ENCODE measurements at places on chromosomes 1 and 21. TPM values are rescaled to one million over a fixed set of nuclear protein-coding genes. Genes with fewer than 3 reads are reported as not detected.

- peak overlapping the region; percentile 80 for H3K27ac ChIP-seq
- no peak for DNase-seq
- no peaks in the 10 kb centered on the region for H3K36me3 ChIP-seq
- H3K4me1 ChIP-seq = peaks cover 47% of the 10 kb centered on the region
- no peaks in the 10 kb centered on the region for H3K27me3 ChIP-seq
- peak overlapping the region; percentile 95 for H3K4me3 ChIP-seq
Observed at GRCh38 chr1:54887665-54888071, 673 bp upstream of the DHCR24 start.

TCHHL1 gene
- total RNA-seq = not detected

- no peak overlapping the region for H3K4me3 ChIP-seq
- no peak overlapping the region for H3K27ac ChIP-seq
- H3K4me1 ChIP-seq = peaks cover 6% of the 10 kb centered on the region
- no peak for DNase-seq
- peaks cover 6% of the 10 kb centered on the region for H3K36me3 ChIP-seq
Observed at GRCh38 chr1:113657126-113657525, 102.2 kb downstream of the PHTF1 start.

GRCh38 chr21:45618287-45618686 lies 25.2 kb upstream of the PCBP3 start:
- peak; percentile 33 for DNase-seq
- H3K27me3 ChIP-seq = peaks cover 25% of the 10 kb centered on the region
- H3K4me3 ChIP-seq = peak overlapping the region; percentile 13
- no peaks in the 10 kb centered on the region for H3K36me3 ChIP-seq
- peak overlapping the region; percentile 61 for H3K27ac ChIP-seq

DNA sequence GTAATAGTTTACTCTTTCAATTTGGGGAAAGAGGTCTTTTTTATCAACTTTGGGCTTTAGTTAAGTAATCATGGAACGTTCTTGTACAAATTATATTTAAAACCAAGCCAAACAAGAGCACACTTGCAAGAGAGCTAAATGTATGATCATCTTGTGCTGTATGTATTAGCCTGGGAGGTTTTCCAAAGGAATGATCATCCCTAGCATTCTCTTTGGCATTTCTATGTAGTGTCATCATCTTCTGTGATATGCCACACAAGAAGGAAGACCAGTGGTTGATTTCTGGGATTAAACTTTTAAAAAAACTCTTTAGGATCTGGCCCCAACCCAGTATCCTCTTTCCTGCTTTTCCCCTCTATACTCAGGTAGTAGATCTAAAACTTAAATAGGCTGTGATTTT lies 38.4 kb upstream of the KCNQ4 start:
- no peaks in the 10 kb centered on the region for H3K27me3 ChIP-seq
- peaks cover 17% of the 10 kb centered on the region for H3K36me3 ChIP-seq
- no peak overlapping the region for H3K4me3 ChIP-seq
- peaks cover 23% of the 10 kb centered on the region for H3K4me1 ChIP-seq
- no peak for DNase-seq

RORC gene
- not detected for total RNA-seq

LENEP gene
- total RNA-seq = 0.72 TPM

- no peaks in the 10 kb centered on the region for H3K4me1 ChIP-seq
- peaks cover 8% of the 10 kb centered on the region for H3K27me3 ChIP-seq
- no peak overlapping the region for H3K27ac ChIP-seq
- no peaks in the 10 kb centered on the region for H3K36me3 ChIP-seq
- no peak overlapping the region for H3K4me3 ChIP-seq
Observed at GRCh38 chr1:104132382-104132973, 382.8 kb downstream of the AMY1C start.

SLAMF6 gene
- not detected for total RNA-seq

TP73 gene
- total RNA-seq = 0.58 TPM

GRCh38 chr1:234932106-234932505 lies 196.5 kb downstream of the TOMM20 start:
- H3K4me3 ChIP-seq = no peak overlapping the region
- peaks cover 33% of the 10 kb centered on the region for H3K4me1 ChIP-seq
- no peak for DNase-seq
- H3K27ac ChIP-seq = no peak overlapping the region
- H3K36me3 ChIP-seq = no peaks in the 10 kb centered on the region

DNA sequence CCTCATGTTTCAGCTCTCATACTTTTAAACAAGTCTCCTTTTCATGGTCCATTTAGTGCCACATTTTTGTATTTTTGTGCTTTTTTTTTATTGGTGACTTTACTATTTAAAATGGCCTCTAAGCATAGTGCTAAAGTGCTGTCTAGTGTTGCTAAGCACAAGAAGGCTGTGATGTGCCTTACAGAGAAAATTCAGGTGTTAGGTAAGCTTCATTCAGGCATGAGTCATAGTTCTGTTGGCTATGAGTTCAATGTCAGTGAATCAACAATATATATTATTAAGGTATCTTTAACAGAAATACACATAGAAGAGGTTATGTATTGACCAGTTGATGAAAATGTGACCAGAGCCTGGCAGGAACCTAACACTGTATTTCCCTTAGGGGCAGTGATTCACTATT lies 12.8 kb upstream of the FUBP1 start:
- H3K4me3 ChIP-seq = no peak overlapping the region
- H3K27me3 ChIP-seq = no peaks in the 10 kb centered on the region
- H3K36me3 ChIP-seq = peaks cover 3% of the 10 kb centered on the region
- H3K4me1 ChIP-seq = peaks cover 7% of the 10 kb centered on the region

- H3K27ac ChIP-seq = peak overlapping the region; percentile 71
- no peak for DNase-seq
- no peak overlapping the region for H3K4me3 ChIP-seq
- H3K4me1 ChIP-seq = peaks cover 31% of the 10 kb centered on the region
- peaks cover 14% of the 10 kb centered on the region for H3K36me3 ChIP-seq
Observed at GRCh38 chr1:145846201-145846612, 777 bp downstream of the NUDT17 start.

- no peaks in the 10 kb centered on the region for H3K27me3 ChIP-seq
- no peak overlapping the region for H3K4me3 ChIP-seq
- DNase-seq = no peak
- peaks cover 21% of the 10 kb centered on the region for H3K4me1 ChIP-seq
- H3K27ac ChIP-seq = no peak overlapping the region
Observed at GRCh38 chr1:205192287-205192686, 19.2 kb downstream of the DSTYK start.

- H3K27ac ChIP-seq = peak overlapping the region; percentile 59
- peaks cover 23% of the 10 kb centered on the region for H3K4me1 ChIP-seq
- no peaks in the 10 kb centered on the region for H3K27me3 ChIP-seq
- H3K36me3 ChIP-seq = no peaks in the 10 kb centered on the region
- H3K4me3 ChIP-seq = no peak overlapping the region
Observed at GRCh38 chr21:42081138-42081537, 10.0 kb downstream of the UMODL1 start.

LCE7A gene
- not detected for total RNA-seq

- no peak overlapping the region for H3K4me3 ChIP-seq
- H3K27ac ChIP-seq = no peak overlapping the region
Observed at GRCh38 chr1:47663286-47663685, 225.4 kb downstream of the FOXD2 start.

TAF5L gene
- 18.8 TPM for total RNA-seq

GRCh38 chr21:21690068-21690665 lies 692.0 kb downstream of the NCAM2 start:
- H3K4me1 ChIP-seq = no peaks in the 10 kb centered on the region
- no peak overlapping the region for H3K27ac ChIP-seq
- no peaks in the 10 kb centered on the region for H3K27me3 ChIP-seq
- no peak overlapping the region for H3K4me3 ChIP-seq
- H3K36me3 ChIP-seq = no peaks in the 10 kb centered on the region

DNA sequence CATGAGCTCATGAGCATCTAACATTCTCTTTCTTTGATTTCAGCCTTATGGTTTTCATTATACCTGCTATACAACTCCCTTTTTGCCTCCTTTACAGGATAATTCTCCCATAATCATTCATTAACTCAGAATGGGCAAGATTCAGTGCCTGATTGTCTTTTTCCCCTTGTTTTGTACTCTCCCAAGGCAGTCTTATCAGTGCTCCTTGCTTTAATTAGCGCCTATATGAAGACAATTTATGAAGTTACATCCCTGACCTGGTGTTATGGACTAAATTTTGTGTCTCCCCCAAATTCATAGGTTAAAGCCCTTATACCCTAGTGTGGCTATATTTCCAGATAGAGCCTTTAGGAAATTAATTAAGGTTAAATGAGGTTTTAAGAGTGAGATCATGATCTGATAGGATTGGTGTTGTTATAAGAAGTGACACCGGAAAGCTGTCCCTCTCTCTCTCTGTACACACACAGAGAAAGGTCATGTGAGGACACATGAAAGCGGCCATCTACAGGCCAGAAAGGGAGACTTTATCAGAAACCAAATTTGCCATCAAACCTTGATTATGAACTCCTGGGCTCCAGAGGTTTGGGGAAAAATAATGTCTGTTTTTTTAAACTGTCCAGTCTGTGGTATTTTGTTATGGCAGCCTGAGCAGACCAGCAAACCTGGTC lies 185.8 kb upstream of the CHODL start:
- H3K4me3 ChIP-seq = no peak overlapping the region
- H3K4me1 ChIP-seq = no peaks in the 10 kb centered on the region
- no peak overlapping the region for H3K27ac ChIP-seq
- no peaks in the 10 kb centered on the region for H3K36me3 ChIP-seq
- H3K27me3 ChIP-seq = no peaks in the 10 kb centered on the region

RHD gene
- total RNA-seq = not detected

CD101 gene
- 1.4 TPM for total RNA-seq

- DNase-seq = no peak
- peaks cover 16% of the 10 kb centered on the region for H3K36me3 ChIP-seq
- no peaks in the 10 kb centered on the region for H3K4me1 ChIP-seq
- no peaks in the 10 kb centered on the region for H3K27me3 ChIP-seq
- no peak overlapping the region for H3K4me3 ChIP-seq
Observed at GRCh38 chr1:182807907-182808306, 18.3 kb downstream of the NPL start.

DNA sequence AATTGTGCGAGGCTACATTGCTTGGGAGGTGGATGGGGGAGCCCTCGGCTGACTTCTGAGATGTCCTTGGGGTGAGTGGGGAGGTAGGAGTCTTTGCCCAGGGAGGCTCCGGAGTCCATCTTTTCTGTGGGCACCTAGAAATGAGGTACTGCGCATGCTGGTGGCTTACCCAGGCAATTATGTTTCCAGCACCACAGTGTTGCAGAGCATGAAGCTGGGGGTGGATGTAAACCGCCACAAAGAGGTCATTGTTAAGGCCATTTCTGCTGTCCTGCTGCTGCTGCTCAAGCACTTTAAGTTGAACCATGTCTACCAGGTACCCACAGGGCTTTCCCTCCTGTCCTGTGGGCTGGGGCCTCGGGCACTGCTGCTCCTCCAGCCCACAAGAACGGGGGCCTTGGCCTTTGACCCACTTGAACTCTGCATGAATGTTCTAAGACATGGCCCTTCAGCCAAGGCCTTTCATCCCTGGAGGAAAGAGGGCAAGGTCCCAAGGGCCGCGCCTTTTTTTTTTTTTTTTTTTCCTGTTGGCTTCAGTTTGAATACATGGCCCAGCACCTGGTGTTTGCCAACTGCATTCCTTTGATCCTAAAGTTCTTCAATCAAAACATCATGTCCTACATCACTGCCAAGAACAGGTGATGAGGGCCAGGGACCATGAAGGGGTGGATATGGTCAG lies 14.6 kb downstream of the STRIP1 start:
- H3K4me1 ChIP-seq = peaks cover 10% of the 10 kb centered on the region
- no peak overlapping the region for H3K4me3 ChIP-seq
- peaks cover 41% of the 10 kb centered on the region for H3K36me3 ChIP-seq
- no peaks in the 10 kb centered on the region for H3K27me3 ChIP-seq

CCDC190 gene
- total RNA-seq = 1.5 TPM

MSH4 gene
- 0.20 TPM for total RNA-seq

DNA sequence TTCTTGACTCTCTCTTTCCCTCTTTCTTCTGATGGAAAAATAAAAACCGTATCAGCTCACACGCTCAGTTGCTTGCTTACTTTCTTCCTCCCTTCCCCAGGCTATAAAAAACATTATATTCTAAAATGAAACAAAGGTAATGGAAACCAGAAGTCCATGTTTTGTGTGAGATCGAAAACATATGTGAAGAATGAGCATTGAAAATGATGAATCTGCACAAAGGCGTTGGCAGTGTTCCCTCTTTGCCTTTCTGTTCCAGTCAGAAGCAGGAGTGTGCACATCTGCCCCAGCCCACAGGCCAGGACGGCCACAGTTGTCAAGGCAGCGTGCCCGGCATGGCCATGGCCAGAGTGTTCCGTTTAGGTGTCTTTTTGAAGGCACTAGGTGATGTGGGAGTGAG lies 185.3 kb upstream of the USP24 start:
- no peak overlapping the region for H3K4me3 ChIP-seq
- H3K4me1 ChIP-seq = peaks cover 3% of the 10 kb centered on the region
- H3K27me3 ChIP-seq = no peaks in the 10 kb centered on the region
- no peak overlapping the region for H3K27ac ChIP-seq
- no peaks in the 10 kb centered on the region for H3K36me3 ChIP-seq

DNA sequence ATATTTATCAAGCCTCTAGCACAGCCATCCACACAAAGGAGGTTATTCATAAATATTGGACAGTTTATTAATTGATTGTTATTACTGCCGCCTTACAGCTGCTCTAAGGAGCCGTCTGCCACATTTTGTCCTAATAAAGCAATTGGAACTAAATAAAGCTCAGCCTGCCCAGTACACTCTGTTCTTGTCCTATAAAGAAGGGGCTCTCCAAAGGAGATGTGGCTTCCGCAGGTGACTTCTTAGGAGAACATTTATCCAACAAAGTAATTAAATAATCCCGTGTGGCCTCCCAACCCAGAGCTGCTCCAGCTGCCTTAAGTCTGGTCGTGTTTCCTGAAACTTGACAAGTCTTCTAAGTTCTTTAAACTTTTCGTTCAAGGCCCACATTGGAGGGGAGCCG lies 497.7 kb downstream of the NPHP4 start:
- no peak overlapping the region for H3K4me3 ChIP-seq
- no peaks in the 10 kb centered on the region for H3K4me1 ChIP-seq
- peaks cover 9% of the 10 kb centered on the region for H3K27me3 ChIP-seq
- H3K36me3 ChIP-seq = no peaks in the 10 kb centered on the region
- no peak for DNase-seq

NECTIN4 gene
- total RNA-seq = 0.12 TPM

BACE2 gene
- total RNA-seq = 78.8 TPM

DNA sequence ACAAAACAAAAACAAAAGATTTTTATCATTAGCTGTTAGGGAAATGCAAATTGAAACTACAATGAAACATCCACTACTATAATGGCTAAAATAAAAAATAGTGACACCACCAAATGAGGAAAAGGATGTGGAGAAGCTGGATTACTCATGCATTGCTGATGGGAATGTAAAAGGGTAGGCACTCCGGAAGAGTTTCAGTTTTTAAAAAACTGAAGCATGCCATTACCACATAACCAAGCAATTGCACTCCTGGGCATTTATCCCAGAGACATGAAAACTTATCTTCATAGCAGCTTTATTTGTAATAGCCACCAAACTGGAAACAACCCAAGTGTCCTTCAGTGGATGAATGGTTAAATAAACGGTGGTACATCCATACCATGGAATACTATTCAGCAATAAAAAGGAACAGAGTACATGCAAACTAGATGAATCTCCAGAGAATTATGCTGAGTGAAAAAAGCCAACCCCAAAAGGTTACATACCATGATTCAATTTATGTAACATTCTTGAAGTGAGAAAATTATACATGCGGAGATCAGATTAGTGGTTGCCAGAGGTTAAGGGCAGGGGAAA lies 14.5 kb upstream of the CFAP298 start:
- peaks cover 2% of the 10 kb centered on the region for H3K27me3 ChIP-seq
- H3K36me3 ChIP-seq = peaks cover 12% of the 10 kb centered on the region
- no peak overlapping the region for H3K27ac ChIP-seq
- DNase-seq = no peak

- H3K4me3 ChIP-seq = no peak overlapping the region
- DNase-seq = no peak
Observed at GRCh38 chr1:10667861-10668761, 128.3 kb downstream of the CASZ1 start.
